Kasumi-1 (cell line): ENCODE measurements at places on chromosomes 13 and 19.

DNA sequence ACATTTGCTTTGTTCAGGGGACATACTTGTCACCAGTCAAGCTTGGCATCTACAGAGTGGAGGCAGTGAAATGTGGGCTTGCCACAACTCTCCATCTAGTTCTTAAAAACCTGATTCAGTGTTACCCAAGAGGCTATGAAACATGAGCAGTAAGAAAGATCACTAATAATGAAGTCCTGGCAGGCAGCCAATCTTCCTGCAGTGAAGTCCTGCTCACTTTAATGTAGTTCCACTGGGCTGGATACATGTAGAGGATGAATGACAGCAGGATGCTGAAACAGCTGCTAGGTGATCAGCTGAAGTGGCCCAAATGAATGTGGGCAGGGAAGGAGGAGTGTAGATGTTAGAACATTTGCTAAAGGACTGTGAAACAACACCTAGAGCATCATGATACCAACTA is 1213.1 kb downstream of the OLFM4 start:
- DNase-seq: no peak

DNA sequence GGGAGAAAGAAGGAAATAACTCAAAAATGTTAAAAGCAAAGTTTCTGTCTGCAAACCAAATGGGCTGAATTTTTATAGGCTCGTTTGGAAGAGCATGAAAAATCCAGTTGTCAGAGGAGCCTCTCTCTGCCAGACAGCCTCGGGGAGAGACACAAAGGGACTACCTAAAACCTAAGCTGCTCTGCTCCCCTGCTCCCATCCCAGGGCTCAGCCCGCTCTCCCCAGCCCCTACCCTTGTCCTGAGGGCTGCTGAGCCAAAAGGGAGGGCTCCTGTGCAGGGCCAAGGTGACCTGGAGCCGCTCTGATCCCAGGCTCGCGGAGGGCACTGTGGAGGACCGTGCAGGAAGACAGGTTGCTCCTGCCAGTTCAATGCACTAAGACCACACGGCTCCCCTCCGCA is 96.7 kb upstream of the UQCRFS1 start:
- DNase-seq: no peak

DNA sequence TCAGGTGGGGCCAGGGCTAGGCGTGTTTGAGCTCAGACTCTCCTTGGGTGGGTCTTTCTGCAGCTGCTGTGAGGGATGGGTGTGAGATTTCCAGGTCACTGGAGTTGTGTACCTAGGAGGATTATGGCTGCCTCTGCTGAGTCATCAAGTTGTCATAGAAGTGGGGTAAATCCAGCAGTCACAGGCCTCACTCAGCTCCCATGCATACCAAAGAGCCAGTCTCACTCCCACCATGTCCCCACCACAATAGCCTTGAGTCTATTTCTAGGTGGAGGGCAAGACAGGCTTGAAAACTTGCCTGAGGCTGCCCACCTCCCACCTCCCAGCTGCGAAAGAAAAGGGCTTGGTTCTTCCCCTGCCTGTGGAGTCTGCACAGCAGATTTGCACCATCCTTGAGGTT is 194.0 kb upstream of the PCDH17 start:
- DNase-seq: no peak

GRCh38 chr13:73698859-73699258 is 435.3 kb downstream of the KLF12 start:
- DNase-seq: no peak

DNA sequence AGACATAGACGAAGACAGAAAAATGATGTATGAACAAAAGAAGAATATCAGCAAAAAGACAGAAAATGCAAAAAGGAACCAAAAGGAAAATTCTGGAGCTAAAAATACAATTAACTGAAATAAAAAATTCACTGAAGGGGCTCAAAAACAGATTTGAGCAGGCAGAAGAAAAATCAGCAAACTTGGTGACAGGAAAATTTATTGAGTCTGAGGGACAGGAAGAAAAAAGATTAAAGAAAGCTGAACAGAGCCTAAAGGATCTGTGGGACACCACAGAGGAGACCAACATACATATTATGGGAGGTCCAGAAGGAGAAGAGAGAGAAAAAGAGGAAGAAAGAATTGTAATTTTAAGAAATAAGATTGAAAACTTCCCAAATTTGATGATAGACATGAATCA is 7.4 kb upstream of the LSR start:
- DNase-seq: no peak

DNA sequence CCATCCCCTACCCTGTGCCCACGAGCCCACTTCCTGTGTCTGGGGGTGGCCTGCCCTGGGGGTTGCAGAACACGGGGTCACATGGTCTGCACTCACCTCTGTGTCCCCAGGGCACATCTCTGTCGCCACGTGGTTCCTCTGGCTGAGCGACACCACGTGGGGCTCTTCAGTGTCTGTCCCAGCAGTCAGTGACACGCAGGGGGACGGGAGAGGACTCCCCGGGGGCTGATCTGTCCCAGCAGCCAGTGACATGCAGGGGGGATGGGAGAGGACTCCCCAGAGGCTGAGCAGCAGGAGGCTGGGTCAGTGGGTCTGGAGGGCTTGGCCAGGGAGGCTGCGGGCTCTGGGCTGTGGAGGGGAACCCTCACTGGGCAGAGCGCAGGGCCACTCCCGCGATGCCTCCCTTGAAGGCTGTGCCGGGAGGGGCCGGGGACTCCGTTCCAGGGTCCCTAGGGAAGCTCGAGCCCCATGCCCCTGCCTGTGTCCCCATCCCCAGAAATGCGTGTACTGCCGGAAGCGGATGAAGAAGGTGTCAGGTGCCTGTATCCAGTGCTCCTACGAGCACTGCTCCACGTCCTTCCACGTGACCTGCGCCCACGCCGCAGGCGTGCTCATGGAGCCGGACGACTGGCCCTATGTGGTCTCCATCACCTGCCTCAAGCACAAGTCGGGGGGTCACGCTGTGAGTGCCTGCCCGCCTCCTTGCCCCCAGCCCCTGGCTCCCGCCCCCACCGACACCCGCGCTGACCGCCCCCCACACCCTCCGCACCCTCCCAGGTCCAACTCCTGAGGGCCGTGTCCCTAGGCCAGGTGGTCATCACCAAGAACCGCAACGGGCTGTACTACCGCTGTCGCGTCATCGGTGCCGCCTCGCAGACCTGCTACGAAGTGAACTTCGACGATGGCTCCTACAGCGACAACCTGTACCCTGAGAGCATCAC is 174.8 kb downstream of the KDM4B start:
- DNase-seq: no peak
